ENCODE measurements at places on chromosomes 2 and 18. TPM values are rescaled to one million over a fixed set of nuclear protein-coding genes. Genes with fewer than 3 reads are reported as not detected.

Gene SP110
- polyA plus RNA-seq, result 2.8 TPM

Gene OR6B2
- not detected for polyA plus RNA-seq

Gene AMER3
- not detected for polyA plus RNA-seq

Gene HOXD13
- polyA plus RNA-seq, result not detected

Gene SERPINB7
- polyA plus RNA-seq, result not detected

Gene EPC2
- 17.3 TPM for polyA plus RNA-seq

Gene C18orf54
- polyA plus RNA-seq, result 3.0 TPM

Gene GRP
- not detected for polyA plus RNA-seq

Gene PRSS56
- not detected for polyA plus RNA-seq

Gene KIF1A
- polyA plus RNA-seq, result 0.15 TPM

Gene MGAT4A
- 0.53 TPM for polyA plus RNA-seq

Gene FBXO11
- 34.9 TPM for polyA plus RNA-seq

Gene PLCL1
- polyA plus RNA-seq, result 5.1 TPM

Gene ANKRD36B
- 12.1 TPM for polyA plus RNA-seq

Gene IL1RL1
- 0.66 TPM for polyA plus RNA-seq

Gene ALKAL2
- not detected for polyA plus RNA-seq

Gene CTDSP1
- 71.5 TPM for polyA plus RNA-seq

Gene CAPN13
- polyA plus RNA-seq, result not detected

Gene KATNAL2
- polyA plus RNA-seq, result 0.48 TPM

Gene ARMC9
- polyA plus RNA-seq, result 1.2 TPM

Gene FSHR
- not detected for polyA plus RNA-seq

Gene PECR
- polyA plus RNA-seq, result 10.3 TPM

Gene SERPINB13
- not detected for polyA plus RNA-seq

Gene PLB1
- polyA plus RNA-seq, result 0.07 TPM

Gene LDLRAD4
- not detected for polyA plus RNA-seq

Gene COL4A3
- polyA plus RNA-seq, result not detected

Gene NT5C1B
- not detected for polyA plus RNA-seq

Gene TMBIM1
- polyA plus RNA-seq, result 49.5 TPM

Gene PSMG2
- 92.7 TPM for polyA plus RNA-seq
